CD8-positive, alpha-beta memory T cell (primary cell): ENCODE measurements at places on chromosomes 12 and 14. TPM values are rescaled to one million over a fixed set of nuclear protein-coding genes. Genes with fewer than 3 reads are reported as not detected.

Gene NELL2
- total RNA-seq: 60.2 TPM

Gene MARCHF9
- 26.3 TPM for total RNA-seq

Gene CALCOCO1
- total RNA-seq: 31.4 TPM

Gene RASSF9
- not detected for total RNA-seq

Gene ARID2
- 26.7 TPM for total RNA-seq

Gene PCNX4
- 43.5 TPM for total RNA-seq

Gene ACSM4
- total RNA-seq: not detected

DNA sequence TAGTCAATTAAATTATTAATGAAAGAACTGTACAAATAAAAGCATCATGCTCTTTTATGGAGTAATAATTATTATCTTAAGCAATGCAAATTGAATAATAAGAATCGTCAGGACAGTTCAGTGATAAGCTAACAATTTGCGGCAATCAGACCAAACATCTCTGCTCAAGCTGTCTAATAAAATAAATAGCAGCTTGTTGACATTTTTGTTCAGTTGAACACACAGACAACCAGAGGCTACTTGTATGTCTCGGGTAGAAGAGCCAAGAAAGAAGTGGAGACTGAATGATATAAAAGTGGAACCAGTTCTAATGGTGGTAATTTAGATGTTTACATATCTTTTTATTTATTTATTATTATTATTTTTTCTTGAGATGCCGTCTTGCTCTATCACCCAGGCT is 57.4 kb upstream of the FOXN3 start:
- DNase-seq: no peak

DNA sequence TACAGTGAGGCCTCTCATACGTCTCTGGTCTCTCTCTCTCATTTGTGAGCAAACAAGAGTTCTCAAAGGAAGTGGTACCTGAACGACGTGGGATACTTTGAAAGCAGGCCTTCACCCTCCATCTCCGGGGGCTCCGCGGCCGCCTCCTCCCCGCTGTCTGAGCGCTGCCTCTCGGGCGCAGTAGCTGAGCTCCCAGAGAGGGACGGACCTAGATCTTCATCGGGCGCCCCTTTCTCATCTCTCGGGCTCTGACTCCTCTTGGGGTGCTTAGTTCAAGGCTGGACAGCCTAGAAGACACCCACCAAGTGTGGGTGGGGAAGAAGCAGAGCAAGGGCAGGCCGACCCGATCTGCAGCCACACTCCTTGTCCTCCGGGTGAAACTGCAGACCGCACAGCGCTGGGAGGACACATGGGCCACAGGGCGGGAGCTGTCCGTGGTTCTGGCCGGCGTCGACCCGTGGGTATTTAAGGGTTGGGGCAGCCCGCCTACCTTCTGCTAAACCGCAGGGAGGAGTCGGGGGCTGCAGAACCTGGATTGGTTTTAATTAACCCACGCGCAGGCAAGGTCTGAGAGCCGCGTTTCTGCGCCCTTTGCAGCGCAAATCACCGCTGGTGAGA is 92.7 kb downstream of the PAH start:
- no peak for DNase-seq

- no peak for DNase-seq
These were observed 58.9 kb upstream of the HMGA2 start for GRCh38 chr12:65765436-65765813.

GRCh38 chr12:98238515-98239130 is 276.8 kb upstream of the TMPO start:
- DNase-seq: no peak

DNA sequence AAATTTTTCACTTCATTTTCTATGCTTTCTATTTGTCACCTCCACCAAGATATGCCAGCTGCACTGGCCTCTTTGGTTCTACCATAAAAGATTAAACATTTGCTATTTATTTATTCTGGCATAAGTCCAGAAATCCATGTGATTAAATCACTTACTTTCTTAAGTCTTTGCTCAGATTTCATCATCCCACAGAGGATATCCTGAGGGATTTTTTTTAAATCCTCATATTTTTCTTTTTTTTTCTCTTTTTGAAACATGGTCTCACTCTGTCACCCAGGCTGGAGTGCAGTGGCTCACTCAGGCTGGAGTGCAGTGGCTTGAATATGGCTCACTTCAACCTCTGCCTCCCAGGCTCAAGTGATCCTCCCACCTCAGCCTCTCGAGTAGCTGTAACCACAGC is 645.4 kb upstream of the ATXN7L3B start:
- no peak for DNase-seq

DNA sequence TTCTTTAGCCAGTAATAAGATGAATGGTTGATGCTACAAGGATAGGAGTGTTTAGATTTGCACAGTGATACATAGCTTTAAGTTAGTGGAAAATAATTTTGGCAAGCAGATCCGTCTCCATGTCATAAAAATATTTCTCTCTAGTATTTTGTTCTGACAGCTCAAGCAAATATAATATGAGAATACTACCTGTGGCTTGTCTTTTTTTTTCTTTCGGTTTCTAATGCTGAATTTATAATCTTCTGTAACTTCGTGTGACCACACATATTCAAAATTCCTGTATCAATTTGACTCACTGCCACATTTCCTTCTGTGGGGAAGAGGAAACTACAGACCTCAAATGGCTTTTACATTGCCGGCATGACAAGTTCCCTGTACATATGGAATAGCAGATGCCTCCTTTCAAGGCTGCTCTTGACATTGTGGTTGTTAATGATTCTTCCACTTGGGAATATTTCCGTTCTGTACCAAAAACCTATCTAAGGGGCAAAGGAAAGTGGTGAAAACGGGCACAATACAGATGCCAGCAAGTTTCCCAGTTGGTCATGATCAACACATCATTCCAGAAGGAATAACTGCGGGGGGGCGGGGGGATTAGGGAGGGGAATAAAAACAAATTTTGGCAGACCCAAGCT is 103.6 kb upstream of the CCDC91 start:
- no peak for DNase-seq

- peak; percentile 46 for DNase-seq
These were observed 4.3 kb downstream of the GPR132 start for GRCh38 chr14:105060751-105061427.

GRCh38 chr14:38623661-38624060 is 367.8 kb upstream of the CLEC14A start:
- DNase-seq: no peak

- peak; percentile 81 for DNase-seq
These were observed 11.2 kb upstream of the FKBP11 start for GRCh38 chr12:48936379-48936979.

DNA sequence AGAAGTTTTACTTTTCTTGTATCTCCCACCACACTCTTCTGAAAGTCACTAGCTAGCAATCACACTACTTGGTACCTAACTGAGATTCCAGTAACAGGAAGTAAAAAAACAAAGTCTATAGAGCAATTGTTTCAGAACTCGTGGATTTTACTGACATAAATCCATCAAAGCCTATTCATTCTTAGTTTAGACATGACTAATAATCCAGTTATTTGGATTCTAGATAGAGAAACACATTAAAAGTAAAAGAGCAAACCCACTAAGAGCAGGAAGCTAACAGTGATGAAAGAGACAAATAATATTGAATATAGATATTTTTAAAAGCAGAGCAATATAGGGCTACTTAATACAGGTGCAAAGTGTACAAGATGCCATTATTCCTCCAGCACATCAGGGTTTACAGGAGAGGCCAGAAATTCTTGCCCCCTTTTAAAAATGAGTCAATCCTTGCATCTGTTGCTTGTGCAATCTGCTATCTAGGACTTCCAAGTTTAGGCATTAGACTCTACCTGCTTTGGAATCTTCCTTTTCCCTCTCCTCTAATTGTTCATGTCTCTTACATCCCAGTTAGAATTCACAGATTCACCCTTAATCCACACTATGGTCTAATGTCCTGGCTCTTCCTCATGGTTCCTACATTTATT is 6.0 kb downstream of the HEATR5A start:
- no peak for DNase-seq

- no peak for DNase-seq
These were observed 15.5 kb upstream of the NTN4 start for GRCh38 chr12:95805864-95806671.

GRCh38 chr14:57937676-57938075 is 71.8 kb upstream of the SLC35F4 start:
- no peak for DNase-seq

DNA sequence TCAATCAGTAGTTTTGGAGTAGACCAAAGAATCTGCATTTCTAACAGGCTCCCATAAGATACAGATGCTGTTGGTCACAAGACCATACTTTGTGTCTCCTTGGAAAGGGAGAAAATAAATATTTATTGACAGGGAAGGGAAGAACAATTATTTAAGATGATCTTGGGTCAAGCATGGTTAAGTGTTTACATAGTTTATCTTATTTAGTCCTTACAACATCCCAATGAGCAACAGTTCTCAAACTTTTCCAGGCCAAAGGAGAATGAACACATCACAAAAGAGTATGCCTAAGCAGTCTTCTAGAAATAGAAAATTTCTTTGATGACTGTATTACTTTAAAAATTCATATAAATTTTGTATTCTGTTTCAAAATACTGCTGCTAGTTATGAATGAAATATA is 8.8 kb downstream of the LPCAT3 start:
- DNase-seq: no peak
